ENCODE measurements at places on chromosomes 3 and 15.

- DNase-seq, result no peak
Measured at GRCh38 chr15:40769274-40770146, at the start of gene C15orf62. C15orf62 (plus strand) TSS chr15:40769980; CDS start chr15:40770496, 516 bp downstream.

DNA sequence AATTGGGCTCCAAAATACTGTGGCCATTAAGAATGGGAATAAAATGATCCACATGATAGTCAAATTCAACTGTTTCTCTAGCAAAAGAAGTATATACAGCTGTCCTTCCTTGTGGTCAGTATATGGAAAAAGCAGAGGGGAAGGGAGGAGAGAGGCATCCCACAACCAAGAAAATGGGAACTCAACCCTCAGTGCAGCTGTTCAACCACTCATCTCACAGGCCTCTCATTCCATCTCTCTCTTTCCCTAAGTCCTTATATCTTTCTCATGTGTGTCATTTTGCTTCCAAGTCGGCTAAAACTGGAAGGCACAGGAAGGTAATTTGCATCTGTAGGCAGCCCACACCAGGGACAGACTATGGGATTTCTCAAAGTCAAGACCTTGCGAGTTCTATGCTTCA, 27.5 kb downstream of the AVEN start:
- no peak for DNase-seq

- DNase-seq, result no peak
Measured at GRCh38 chr3:117630885-117631284, 921.3 kb downstream of the TUSC7 start.

DNA sequence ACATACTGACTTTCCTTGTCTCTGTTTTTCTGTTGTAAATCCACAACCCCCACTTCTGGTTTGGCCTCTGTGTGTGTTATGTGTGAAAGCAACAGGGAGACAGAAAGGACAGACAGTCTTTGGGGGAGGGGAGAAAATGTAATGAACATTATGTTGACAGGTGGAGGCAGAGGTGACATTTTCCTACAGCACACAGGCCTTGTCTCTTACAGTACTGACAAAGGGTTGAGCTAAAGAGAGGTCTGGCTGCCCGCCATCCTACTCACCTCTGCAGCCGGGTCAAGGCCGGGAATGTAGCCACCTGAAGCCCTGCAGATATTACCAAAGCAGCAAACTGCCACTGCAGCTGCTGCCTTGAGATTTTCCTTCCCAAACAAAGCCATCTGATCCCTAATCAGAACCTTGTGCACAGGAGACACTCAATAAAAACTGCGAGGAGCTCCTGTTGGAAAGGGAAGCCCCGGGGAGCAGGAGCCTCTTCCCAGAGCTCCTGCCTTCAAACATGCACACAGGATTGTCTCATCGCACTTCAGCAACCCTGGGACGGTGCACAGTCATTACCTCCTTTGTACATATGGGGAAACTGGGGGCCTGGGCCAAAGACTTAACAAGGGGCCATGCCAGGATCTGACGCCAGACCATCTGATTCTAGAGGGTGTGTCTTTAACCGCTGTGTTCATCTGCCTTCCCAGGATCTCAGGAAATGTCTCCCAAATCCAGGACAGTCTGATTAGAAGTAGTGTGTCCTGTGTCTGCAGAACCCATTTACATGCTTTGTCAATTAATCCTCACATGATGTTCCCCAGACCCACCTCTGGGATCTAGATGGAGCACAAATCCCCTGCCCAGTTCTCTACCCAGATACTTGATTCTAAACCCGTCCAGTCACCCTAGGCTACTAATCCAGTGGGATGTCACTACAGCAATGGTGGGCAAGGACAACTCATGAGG, 14.2 kb downstream of the MYO5C start:
- DNase-seq, result no peak

- DNase-seq, result no peak
Measured at GRCh38 chr3:47867451-47868044, 64.6 kb downstream of the DHX30 start.

- DNase-seq, result no peak
Measured at GRCh38 chr15:85890620-85890980, 95.9 kb upstream of the KLHL25 start.

GRCh38 chr3:81793410-81793809, 32.0 kb upstream of the GBE1 start:
- DNase-seq, result no peak

DNA sequence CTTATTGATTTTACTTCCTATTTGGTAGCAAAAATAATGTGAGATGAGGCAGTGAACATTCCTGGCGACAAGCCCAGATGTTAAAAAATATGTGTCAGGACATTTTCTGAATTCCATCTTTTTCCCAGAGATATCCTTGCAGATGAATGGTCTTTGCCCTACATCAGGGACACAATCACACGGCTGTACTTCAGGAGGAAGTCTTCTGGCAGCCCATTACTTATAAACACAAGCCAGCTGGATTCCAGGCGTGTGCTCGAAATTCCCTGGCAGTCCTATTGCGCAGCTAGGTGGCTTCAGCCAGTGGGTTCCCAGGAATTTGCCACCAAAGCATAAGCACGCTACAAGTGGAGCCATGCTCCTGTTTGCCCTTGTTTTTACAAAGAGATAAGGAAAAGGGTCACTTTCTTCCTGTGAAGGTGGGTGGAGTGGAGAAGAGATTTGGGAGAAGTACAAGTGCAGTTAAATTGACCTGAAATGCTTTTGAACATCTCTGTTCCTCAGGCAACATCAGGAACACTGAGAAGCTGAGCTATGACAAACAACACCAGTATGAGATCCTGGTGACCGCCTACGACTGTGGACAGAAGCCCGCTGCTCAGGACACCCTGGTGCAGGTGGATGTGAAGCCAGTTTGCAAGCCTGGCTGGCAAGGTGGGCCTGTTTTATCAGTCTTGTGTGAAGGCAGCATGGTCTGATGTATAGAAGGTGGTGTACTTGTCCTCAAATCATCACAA, 257.1 kb upstream of the TRIM42 start:
- no peak for DNase-seq

DNA sequence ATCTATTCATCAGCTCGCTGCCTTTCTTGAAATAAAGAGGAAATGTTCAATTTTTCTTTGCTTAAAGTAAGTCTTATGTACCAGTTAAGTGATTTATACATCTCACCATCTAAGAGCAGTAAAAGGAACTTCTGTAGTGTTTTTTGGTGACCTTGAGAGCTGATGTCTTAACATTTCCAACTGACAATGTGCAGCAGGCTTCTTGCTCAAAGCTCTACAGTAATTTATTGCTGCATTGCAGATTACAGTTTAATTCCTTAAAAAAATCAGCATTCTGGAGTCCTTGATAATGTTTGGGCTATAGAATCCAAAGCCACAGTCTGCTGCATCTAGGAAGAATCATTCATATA, 61.6 kb downstream of the DIPK2A start:
- DNase-seq, result no peak

DNA sequence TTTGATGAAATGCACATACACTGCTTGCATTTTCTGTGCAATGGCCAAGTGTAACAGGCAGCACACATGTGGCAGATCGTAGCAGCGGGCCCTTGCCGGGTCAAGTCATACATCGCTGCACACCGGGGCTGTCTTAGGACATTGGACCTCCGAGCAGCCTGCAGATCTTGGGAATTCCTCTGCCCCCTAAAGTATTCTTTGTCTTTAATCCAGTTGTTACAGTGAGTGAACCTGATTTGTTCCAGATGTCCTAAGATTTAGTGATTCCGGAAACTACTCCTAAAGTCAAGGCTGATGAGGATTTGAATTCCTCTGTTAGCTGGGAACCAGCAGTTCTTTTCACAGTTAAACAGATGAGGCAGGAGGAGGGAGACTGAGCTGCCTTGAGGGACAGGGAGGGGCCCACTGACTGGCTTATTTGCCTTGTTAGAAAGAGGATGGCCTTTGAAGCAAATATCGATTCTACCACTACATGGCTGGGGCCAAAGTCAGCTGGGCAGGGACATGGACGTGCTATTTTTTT, 190.7 kb upstream of the CTDSPL start:
- no peak for DNase-seq

GRCh38 chr3:183281126-183281797, 28.2 kb downstream of the B3GNT5 start:
- DNase-seq, result no peak

- DNase-seq, result no peak
Measured at GRCh38 chr15:31349233-31350141, 22.9 kb downstream of the KLF13 start.

DNA sequence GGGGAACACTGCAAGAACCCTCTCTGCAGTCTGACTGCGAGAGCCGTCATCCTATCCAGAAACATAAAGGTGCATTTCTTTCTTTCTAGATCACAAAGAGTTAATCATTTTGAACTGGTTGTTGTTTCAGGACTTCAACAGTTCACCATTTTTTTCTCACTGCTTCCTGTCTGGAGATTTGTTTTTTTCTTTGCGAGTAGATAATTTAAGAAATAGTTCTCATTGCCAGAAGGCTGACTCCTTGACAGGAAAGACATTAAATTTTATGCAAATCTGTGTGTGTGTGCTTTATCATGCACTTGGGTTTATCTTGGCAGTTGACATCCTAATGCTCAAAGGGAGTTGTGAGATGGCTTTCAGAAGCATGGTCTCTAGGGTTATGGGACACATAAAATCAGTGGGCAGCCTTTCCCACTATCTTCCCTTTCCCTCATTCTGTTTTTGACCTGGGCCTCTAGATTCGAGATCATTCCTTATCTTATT, 123.5 kb upstream of the TBL1XR1 start:
- DNase-seq, result no peak
